ENCODE measurements at places on chromosomes 11 and 22. TPM values are rescaled to one million over a fixed set of nuclear protein-coding genes. Genes with fewer than 3 reads are reported as not detected.

IL17REL gene
- total RNA-seq, result not detected

GRCh38 chr22:38531251-38531938, 25.3 kb upstream of the DDX17 start:
- DNase-seq, result no peak

GRCh38 chr22:26534874-26535602, 22.8 kb upstream of the TFIP11 start:
- no peak for DNase-seq

- peak; percentile 91 for DNase-seq
These were observed 878 bp downstream of the RRAS2 start for GRCh38 chr11:14357881-14358728.

GAL3ST3 gene
- not detected for total RNA-seq

GAL gene
- total RNA-seq, result not detected

OR5M8 gene
- total RNA-seq, result not detected

- DNase-seq, result no peak
These were observed 18.1 kb upstream of the CYTH4 start for GRCh38 chr22:37263966-37264887.

DNA sequence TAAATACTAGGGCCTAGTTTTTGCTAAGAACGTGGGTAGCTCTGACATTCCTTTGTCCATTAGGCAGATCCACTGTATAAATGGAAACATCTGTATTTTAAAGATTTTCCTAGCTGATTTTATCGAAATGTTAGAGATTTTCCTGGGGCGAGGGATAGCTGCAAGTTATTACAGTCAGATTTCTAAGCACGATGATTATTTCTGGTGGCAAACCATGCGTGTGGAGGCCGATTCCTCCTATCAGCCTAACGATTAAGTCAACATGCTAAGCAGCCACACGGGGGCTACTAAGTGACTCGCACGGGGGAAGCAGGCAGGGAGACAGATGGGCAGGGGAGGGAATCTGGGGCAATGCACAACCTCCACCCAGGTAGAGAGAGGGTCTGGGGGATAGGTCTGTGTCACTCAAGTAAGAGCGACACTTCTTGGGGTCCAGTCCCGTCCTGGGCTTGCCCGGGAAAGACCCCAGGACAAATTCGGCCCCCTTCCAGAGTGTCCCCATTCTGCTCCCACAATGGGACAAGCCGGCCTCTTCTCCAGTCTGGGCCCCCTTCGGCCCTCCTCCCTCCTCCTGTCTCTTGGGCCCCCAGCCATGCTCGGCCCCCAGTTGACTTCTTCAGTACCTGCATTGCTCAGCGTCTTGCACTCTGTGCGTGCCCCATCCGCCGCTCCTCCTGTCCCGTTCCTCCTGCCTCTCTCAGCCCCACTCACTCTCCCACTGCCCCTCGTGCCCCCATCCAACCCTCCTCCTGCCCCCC, 571 bp downstream of the C11orf24 start:
- peak; percentile 96 for DNase-seq

OR8A1 gene
- total RNA-seq, result not detected

TRPT1 gene
- 32.2 TPM for total RNA-seq

- DNase-seq, result no peak
These were observed 183.8 kb downstream of the SNX19 start for GRCh38 chr11:130732476-130732875.

CARD16 gene
- 2.9 TPM for total RNA-seq

DTX4 gene
- under 0.01 TPM for total RNA-seq
